ENCODE measurements at places on chromosomes 5 and 9. TPM values are rescaled to one million over a fixed set of nuclear protein-coding genes. Genes with fewer than 3 reads are reported as not detected.

The IL5 gene
- total RNA-seq: not detected

The PDE6A gene
- not detected for total RNA-seq

The SIGMAR1 gene
- total RNA-seq: 56.1 TPM

The OCLN gene
- 4.9 TPM for total RNA-seq

All from CD4-positive, alpha-beta memory T cell (primary cell).